ENCODE measurements at places on chromosomes 11 and 22. TPM values are rescaled to one million over a fixed set of nuclear protein-coding genes. Genes with fewer than 3 reads are reported as not detected.
A peak's percentile ranks its signal among the peaks of the same experiment; 100 is the strongest.

Gene PRR33
- not detected for total RNA-seq

Gene LINC01488
- total RNA-seq, result not detected

Gene NLRP14
- total RNA-seq, result not detected

Gene CARD18
- total RNA-seq, result not detected

Gene UVRAG
- 37.4 TPM for total RNA-seq

Gene CDC42BPG
- total RNA-seq, result not detected

Gene KRTAP5-10
- not detected for total RNA-seq

Gene C11orf86
- not detected for total RNA-seq

Gene SLC7A4
- 0.39 TPM for total RNA-seq

Gene TIGD3
- total RNA-seq, result not detected

Gene TRPM5
- not detected for total RNA-seq

Gene CRYBA4
- total RNA-seq, result not detected

Gene TSG101
- total RNA-seq, result 93.2 TPM

Gene KRTAP5-11
- total RNA-seq, result not detected

Gene ANO1
- total RNA-seq, result 44.4 TPM

GRCh38 chr11:47889714-47890441, 41.7 kb upstream of the NUP160 start:
- no peak for DNase-seq

- DNase-seq, result no peak
Observed at GRCh38 chr11:35414311-35414710, 5.0 kb downstream of the SLC1A2 start.

GRCh38 chr11:133343951-133344350, 188.3 kb downstream of the OPCML start:
- DNase-seq, result no peak

DNA sequence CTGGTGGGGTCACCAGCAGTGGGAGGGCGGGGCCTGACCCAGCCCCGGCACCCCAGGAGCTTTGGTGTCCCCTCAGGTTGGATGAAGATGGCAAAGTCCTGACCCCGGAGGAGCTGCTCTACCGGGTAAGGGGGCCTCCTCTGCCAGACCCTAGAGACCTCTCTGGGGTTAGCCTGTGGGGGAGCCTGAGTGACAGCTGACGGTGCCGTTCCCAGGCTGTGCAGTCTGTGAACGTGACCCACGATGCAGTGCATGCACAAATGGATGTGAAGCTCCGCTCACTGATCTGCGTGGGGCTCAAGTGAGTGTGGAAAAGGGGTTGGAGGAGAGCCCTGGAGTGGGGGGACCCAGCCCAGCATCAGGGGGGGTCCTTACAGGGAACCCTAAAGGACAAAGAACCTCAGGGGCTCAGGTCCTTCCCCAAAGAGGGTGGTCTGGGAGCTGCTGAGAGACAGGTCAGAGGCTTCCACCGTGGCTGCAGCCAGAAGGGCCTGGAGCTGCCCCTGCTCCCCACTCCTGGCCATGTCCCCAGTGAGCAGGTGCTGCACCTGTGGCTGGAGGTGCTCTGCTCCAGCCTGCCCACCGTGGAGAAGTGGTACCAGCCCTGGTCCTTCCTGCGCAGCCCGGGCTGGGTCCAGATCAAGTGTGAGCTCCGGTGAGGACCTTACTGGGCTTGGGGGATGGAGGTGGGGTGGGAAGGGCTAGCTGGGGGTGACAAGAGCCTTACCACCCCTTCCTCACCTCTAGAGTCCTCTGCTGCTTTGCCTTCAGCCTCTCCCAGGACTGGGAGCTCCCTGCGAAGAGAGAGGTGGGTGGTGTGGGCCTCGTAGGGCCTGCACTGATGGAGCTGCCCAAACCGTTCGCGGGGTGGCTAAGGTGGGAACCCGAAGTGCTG, 38.6 kb downstream of the SGSM3 start:
- DNase-seq, result no peak

GRCh38 chr11:77729063-77729462, 91.5 kb downstream of the RSF1 start:
- no peak for DNase-seq

DNA sequence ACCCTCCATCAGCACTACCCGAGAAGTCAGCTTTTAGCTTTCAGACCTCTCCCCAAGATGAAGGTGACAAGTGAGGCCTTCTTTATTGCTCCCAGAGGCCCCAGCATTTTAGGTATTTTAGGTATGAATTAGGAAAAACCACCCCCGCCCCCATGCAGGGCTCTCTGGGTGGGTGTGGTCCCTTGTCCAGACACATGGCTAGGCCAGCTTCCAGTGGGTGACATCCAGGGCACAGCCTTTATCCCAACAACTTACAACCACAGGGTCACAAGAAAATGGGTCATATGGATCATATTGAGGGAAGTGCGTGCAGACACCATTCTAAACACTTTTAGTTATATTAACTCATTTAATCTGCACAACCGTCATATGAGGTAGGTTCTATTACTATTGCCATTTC, 42.1 kb downstream of the RIBC2 start:
- no peak for DNase-seq

- DNase-seq, result no peak
Observed at GRCh38 chr22:29311464-29312217, 3.9 kb downstream of the RASL10A start.

GRCh38 chr22:29641700-29642330, 38.4 kb downstream of the NF2 start:
- no peak for DNase-seq

GRCh38 chr11:28727254-28727653, 619.1 kb downstream of the METTL15 start:
- DNase-seq, result no peak

DNA sequence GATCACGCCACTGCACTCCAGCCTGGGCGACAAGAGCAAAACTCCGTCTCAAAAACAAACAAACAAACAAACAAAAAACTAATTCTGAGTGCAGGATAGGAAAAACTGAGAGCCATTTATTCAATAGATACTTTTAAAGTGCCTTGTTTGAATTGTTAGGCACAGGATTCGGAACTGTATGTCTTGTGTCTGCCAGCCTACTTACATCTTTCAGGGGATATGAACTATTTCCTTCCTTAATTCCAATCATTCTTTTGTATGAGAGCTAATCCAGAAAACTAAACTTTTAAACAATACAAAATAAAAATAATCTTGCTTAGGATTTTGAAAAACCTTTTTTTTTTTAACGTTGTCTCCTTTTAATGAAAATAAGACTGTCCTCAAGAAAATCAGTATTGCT, 12.6 kb downstream of the UVRAG start:
- DNase-seq, result no peak

DNA sequence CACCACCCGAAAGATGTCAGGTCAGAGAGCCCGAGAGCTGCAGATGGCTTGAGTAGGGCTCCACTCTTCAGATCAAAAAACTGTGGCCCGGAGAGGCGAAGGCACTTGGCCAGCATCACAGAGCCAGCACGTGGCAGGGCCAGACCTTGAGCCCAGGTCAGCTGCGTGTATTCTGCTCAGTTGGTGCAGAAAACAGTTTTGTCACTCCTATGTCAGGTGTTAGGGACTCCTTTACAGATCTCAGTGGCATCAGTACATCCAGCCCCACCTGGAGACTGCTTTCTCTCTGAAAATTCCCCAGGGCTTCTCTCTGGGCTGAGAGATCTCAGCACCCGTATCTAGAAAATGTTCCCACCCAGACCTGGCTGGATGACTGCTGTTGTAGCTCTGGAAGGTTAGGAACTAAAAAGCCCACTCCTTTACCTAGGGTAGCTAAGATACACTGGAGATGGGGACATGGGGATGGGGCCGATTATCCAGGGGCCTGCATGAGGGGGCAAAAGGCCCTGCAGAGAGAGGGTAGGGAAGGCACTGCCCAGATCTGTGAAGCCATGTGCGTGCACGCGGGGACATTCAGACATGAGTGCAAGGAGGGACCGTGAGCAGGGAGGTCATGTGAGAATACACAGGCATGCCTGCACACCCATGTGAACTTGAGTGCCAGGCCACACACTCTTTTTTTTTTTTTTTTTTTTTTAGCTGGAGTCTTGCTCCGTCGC, 3.4 kb downstream of the APOA1 start:
- no peak for DNase-seq

- no peak for DNase-seq
Observed at GRCh38 chr22:40654522-40655167, 18.1 kb upstream of the MRTFA start.

DNA sequence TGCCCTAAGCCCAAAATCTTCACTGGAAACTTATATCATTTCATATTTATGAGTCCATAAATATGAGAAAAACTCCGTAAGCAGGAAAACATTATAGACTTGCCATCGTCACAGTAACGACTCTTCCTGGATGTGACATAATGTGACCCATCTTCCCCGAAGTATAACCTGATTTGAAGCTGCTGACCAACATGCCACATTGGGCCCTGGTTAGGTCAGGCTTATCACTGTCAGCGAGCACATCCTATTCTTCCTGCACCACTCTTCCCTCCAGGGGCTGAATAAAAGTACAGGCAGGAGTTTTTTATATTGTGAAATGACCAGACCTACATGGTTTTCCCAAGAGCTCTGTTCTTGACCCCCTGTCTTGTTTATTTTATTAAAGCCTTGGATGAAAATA, 12.1 kb upstream of the BLID start:
- no peak for DNase-seq

DNA sequence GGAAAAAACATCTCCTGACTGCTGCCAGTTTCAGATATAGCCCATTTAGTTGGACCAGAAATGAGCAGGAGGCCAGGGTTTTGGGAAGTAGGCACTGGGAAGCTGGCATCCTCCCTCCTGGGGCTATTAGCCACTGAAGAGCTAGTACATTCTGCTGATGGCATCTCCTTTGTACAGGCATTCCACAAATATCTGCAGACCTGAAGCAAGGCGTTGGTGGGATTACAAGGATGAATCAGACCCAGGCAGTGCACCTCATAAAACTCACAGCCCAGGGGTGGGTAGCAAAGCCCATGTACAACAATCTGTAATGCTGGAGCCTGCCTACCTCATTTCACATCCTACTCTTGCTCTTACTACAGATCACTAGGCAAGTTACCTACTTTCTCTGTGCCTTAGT, 27.5 kb upstream of the POU2AF1 start:
- DNase-seq, result no peak

DNA sequence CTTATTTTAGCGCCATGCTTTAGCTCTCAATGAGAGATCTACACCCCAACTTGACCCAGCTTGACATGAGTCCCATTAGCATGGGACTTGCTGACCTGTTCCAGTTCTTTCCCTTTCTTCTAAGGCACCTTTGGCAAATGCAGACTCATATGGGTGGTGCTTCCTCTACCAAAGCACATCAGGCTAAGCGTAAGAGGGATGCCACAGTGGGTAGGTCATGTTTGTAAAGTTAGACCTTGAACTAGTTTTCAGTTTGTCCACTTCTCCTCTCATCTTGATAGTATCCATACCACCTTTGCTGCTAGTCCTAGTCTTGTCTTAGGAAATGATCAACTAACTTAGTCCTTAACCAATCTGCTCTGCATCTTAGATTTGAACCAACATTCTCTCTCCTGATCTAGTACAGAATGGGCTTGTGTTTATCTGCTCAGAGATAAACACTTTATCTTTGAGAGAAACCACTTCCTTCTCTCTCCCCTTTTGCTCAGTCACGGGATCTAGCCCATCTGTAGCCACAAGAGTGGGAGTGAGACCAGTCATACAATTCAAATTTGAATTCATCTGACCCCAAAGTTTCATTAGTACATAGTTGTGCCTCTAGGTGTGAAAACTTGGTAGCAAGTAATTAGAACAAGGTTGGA, 72.1 kb upstream of the CD44 start:
- no peak for DNase-seq

GRCh38 chr11:46673713-46674462, 26.5 kb downstream of the ARHGAP1 start:
- no peak for DNase-seq

- DNase-seq, result peak; percentile 89
Observed at GRCh38 chr11:10600570-10601248, 32.2 kb upstream of the LYVE1 start.

- no peak for DNase-seq
Observed at GRCh38 chr22:46004105-46004866, 27.3 kb upstream of the WNT7B start.

GRCh38 chr22:45319324-45319685, 9.6 kb downstream of the FAM118A start:
- no peak for DNase-seq

GRCh38 chr11:86490582-86490981, 115.9 kb downstream of the CCDC81 start:
- DNase-seq, result no peak

- no peak for DNase-seq
Observed at GRCh38 chr11:83971063-83971462, 684.9 kb upstream of the CCDC90B start.

- DNase-seq, result no peak
Observed at GRCh38 chr11:108818971-108819370, 154.1 kb downstream of the DDX10 start.

DNA sequence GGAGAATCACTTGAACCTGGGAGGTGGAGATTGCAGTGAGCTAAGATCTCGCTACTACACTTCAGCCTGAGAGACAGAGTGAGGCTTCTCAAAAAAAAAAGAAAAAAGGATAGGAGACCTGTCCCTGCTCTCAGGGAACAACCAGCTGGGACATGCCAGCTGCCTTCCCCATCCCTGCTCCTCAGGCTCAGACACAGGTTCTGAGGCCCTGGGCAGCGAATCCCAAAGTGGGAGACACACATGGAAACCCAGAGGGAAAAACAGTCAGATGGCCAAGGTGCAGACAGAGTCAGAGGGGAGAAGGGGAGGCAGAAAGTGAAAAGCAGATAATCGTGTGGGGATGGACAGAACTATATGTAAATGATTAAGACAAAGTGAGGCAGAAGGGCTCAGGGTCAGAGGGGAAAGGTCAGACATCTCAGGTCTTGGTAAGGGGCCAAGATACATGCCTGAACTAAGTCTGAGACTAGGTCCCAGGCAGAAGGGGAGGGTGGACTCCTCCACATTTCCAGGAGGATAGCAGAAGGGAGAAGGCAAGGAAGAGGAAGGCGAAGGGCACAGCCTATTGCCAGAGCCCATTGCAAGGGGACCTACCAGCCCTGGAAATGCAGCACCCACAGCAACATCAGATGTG, 14.2 kb downstream of the STARD10 start:
- no peak for DNase-seq

- DNase-seq, result no peak
Observed at GRCh38 chr22:19118329-19118880, 3.8 kb downstream of the DGCR2 start.

Data from esophagus muscularis mucosa (tissue), 4 donors.